Left ventricle myocardium superior (tissue), 1 donor: ENCODE measurements at places on chromosomes 6 and 20. TPM values are rescaled to one million over a fixed set of nuclear protein-coding genes. Genes with fewer than 3 reads are reported as not detected.

The HNF4A gene
- total RNA-seq, result not detected

The TXLNB gene
- total RNA-seq, result 133 TPM

The RSPH9 gene
- 0.15 TPM for total RNA-seq

The CCM2L gene
- 9.2 TPM for total RNA-seq

The BEND3 gene
- total RNA-seq, result 1.2 TPM

The FAM217A gene
- total RNA-seq, result not detected

The COL11A2 gene
- 1.9 TPM for total RNA-seq

The CNKSR3 gene
- total RNA-seq, result 20.6 TPM

The BCKDHB gene
- total RNA-seq, result 24.3 TPM

The SDCBP2 gene
- 1.5 TPM for total RNA-seq

The SYNDIG1 gene
- 11.0 TPM for total RNA-seq

The ZBP1 gene
- 0.15 TPM for total RNA-seq
